A673 (cell line): ENCODE measurements at places on chromosomes 4 and X.
A peak's percentile ranks its signal among the peaks of the same experiment; 100 is the strongest.

GRCh38 chr4:25535278-25535677 is 120.4 kb upstream of the SLC34A2 start:
- no peak overlapping the region for H3K27ac ChIP-seq
- no peak overlapping the region for H3K4me3 ChIP-seq
- no peaks in the 10 kb centered on the region for H3K27me3 ChIP-seq
- H3K36me3 ChIP-seq = no peaks in the 10 kb centered on the region
- peak; percentile 28 for DNase-seq
- H3K4me1 ChIP-seq = no peaks in the 10 kb centered on the region

DNA sequence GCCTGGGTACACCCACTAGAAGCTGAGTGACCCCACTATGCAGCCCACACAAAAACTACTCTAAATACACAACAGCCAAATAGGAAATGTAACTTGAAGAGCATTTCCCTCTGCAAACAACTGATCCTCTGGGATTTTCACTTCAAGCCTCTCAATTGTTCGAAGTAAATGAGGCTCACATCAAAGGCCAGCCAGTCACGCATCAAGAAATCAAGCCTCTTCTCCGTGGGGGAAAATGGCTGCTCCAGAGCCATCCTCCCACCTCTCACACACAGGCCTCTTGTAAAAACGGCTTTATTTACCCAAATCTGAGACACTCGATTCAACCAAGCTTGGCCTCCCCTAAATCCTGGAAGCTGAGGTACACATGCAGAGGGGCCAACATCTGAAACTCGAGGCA is 14.3 kb downstream of the PCDH19 start:
- no peak overlapping the region for H3K27ac ChIP-seq
- H3K4me3 ChIP-seq = no peak overlapping the region
- no peaks in the 10 kb centered on the region for H3K36me3 ChIP-seq
- DNase-seq = no peak

DNA sequence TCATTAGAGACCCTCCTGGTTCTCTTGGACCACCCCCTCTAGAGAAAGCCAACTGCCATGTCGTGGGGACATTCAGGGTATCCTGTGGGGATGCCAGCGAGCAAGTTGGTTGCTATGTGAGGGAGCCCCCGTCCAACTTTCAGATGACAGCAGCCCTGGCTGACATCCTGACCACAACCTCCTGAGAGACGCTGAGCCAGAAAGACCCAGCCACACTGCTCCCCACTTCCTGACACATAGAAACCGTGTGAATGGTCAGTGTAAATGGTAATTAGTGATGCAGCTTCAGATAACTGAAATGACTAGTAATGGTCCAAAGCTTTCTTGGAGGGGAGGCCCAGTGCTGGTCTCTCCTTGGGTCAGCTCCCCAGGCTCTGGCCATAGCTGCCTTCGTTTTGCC is 10.8 kb downstream of the CLCN4 start:
- no peak for DNase-seq
- no peak overlapping the region for H3K27ac ChIP-seq
- H3K36me3 ChIP-seq = no peaks in the 10 kb centered on the region
- H3K4me1 ChIP-seq = no peaks in the 10 kb centered on the region
- H3K27me3 ChIP-seq = no peaks in the 10 kb centered on the region

- no peak overlapping the region for H3K27ac ChIP-seq
- DNase-seq = peak; percentile 8
- H3K27me3 ChIP-seq = no peaks in the 10 kb centered on the region
- no peak overlapping the region for H3K4me3 ChIP-seq
- H3K36me3 ChIP-seq = no peaks in the 10 kb centered on the region
- H3K4me1 ChIP-seq = no peaks in the 10 kb centered on the region
These were observed 449.6 kb downstream of the FSTL5 start for GRCh38 chr4:161714022-161714751.

GRCh38 chr4:5184606-5185005 is 133.3 kb downstream of the STK32B start:
- H3K4me1 ChIP-seq = no peaks in the 10 kb centered on the region
- DNase-seq = no peak
- no peak overlapping the region for H3K27ac ChIP-seq
- H3K4me3 ChIP-seq = no peak overlapping the region
- H3K27me3 ChIP-seq = no peaks in the 10 kb centered on the region
